ENCODE measurements at places on chromosomes 7 and 10.

DNA sequence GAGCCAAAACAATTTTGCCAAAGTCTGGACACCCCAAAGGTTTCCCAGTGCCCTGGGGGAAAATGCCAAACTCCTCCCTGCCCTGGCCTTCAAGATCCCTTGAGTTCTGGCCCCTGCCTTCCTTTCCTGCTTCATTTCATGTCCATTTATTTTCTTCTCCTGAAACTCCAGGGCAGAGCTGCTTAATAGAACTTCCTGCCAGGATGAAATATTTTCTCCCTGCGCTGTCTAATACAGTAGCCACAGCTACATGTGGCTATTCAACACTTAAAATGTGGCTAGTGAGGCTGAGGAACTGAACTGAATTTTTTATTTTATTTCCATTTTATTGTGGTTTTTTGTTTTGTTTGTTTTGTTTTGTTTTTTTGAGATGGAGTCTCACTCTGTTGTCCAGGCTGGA, 49.6 kb downstream of the COL13A1 start:
- no peak for DNase-seq

DNA sequence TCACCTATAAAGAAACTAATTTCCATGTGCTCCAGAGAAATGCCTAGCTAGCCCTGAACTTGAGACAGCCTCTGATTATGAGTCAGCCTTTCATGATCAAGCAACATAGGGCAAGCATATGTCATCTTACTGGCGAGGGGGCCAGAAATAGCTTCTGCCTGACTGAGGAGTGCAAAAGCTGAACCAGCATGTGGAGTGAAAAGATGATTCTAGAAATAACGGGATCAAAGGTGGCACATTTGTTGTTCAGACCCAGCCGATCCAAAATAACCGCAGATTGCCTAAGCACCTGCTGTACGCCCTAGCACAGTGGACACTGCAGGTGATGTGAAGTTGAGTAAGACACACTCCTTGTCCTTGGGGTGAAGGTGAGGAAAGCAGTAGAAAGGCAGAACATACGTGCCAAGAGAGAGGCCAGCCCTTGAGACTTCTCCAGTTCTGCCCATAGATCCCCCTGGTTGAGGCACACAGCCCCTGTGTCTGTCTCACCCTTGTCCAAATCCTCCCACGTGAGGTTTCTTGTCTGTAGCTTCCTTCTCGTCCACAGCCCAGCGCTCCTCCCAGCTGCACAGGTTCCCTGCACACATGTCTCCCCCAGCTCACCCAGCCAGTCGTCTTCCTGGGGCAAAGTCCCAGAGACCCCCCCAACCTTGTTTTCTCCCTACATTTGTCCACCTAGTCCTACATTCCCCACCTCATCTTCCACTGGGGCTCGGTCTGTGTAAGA, 2.8 kb upstream of the BCL7B start:
- no peak for DNase-seq

DNA sequence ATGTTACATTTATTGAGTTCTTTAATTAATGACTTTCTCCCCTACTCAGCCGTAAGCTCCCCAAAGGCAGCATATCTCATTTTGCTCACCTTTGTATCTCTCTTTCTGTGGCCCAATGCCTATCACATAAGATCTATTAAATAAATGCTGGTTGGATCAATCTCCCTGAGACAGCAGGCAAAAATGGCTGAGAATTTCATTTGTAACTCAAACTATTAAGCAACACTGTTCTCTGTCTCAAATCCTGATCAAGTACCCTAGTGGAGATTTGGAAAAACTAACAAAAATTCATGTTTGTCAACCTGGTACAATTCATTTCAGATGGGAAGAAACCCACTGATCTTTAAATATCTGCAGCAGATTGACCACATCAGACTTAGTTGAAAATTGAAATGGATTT, 127.4 kb downstream of the ZFAND4 start:
- no peak for DNase-seq

- no peak for DNase-seq
Measured at GRCh38 chr7:64879086-64879730, 23.9 kb upstream of the ZNF273 start.

DNA sequence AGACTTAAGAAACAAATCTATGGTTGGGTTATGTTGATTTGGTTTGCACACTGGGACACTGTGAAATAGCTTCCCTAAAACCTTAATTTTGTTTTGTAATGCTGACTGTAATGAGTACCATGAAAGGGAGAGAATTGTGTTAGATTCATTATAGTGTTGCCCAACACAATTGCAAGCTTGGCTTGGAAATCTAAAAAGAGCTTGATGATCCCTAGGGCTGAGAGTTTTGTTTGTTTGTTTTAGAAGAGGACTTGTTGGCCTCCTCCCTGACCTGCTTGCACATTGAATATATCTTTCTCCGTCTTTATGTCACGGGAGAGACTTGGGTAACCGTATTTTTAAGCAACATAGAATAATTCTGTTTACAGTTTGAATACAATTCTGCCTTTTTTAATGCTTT, 410.1 kb downstream of the ARL4A start:
- DNase-seq, result no peak

DNA sequence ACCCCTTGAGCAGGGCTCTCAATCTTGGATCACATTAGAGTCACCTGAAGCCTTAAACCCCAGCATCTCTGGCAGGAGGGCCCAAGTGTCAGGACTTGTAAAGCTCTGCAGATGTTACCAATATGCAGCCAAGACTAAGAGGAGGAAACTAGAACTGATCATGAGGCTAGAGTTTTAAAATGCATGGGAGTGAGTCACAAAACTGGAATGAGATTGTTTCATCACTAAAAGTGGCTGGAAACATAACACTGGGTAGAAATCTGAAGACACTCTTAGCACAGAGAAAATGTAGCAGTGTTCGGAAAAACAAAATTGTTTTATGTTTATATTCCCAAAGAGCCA, 63.3 kb upstream of the GHITM start:
- no peak for DNase-seq

GRCh38 chr7:122790591-122790990, 87.9 kb upstream of the RNF148 start:
- no peak for DNase-seq

DNA sequence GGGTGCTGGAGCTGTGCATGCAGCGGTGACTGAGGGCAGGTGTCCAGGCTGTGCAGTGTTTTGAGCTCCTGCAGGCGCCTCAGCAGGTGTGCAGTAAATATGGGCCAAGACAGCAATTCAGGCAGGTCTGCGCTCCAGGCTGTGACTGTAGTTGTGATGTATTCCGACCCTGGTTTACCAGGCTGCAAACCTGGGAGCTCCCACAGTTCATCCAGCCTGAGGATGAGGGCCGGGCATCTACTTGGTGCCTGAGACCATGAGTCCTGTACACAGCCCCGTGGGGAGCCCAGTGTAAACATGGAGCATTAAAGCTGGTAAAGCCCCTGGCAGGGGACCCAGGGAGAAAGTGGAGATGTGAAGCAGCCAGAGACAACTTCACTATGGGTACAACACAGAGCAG, 82.8 kb downstream of the VOPP1 start:
- no peak for DNase-seq

- peak; percentile 70 for DNase-seq
Measured at GRCh38 chr10:72334196-72334824, 20.4 kb downstream of the DNAJB12 start.

- no peak for DNase-seq
Measured at GRCh38 chr7:26853788-26854393, 10.5 kb downstream of the SKAP2 start.

GRCh38 chr10:48638158-48638557, 33.3 kb upstream of the ARHGAP22 start:
- DNase-seq, result no peak

DNA sequence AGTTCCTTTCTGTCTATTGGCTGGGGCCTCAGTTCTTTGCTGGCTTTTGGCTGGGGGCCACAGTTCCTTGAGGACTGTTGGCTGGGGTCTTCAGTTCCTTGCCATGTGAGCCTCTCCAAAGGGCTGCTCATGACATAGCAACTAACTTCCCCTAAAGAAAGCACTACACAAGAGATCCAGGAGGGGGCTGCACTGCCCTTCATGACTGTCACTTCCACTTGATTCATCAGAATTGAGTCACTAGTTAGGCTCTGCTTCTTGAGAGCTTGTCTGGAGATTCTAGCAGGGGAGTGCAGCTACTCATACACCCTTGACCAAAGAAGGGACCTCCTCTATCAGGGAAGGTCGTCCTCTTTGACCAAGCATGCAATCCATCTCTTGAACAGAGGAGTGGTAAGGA, 38.0 kb upstream of the MKX start:
- DNase-seq, result no peak

DNA sequence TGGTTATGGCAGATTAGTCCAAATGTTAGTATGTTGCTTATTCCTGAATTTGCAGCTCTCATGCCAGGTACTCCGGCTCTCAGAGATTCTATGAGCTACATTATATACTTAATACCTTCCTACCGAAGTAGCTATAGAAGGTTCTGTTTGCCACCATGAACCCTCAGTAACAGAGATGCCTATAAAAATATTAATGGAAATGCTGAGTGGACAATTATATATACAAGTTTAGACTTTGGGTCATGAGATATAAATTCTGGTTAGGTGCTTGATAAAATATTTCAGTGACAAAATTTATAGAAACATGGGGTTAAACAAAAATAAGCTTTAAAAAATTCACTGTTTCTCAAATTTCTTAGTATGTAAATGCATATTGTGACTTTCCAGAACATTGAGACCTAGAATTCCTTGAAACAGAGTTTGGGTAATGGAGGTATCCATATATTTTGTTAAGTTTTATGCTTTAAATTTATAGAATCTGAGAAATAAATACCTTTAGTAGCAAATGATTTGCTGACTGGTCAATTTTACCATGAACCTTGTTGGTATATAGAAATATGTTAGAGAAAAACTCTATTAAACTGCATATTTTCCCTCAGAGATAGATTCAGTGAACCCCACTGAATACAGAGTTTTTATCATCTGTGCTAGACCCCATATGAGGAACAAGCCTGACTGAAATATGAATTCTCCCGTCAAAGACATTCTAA, 533.5 kb downstream of the SH2D4B start:
- DNase-seq, result no peak

- DNase-seq, result no peak
Measured at GRCh38 chr7:148991536-148991935, 36.8 kb downstream of the PDIA4 start.

DNA sequence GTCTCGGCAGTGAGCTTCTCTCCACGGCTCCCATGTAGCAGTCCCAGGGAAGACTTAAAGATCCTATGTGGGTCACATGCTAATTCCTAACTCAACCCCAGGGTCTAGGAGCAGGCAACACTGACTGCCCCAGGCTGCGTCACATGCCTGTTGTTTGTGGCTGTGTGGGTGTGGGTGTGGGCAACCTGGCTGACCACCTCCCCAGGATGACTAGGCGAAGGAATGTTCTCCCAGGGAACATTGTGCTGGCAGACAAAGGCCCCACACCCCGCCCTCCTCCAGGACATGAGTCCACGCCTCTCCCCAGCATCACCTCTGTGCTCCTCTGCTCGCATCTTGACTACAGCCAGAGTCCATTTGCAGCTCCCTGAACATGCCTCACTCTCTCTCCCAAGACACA, 30.3 kb downstream of the SLC29A3 start:
- no peak for DNase-seq

DNA sequence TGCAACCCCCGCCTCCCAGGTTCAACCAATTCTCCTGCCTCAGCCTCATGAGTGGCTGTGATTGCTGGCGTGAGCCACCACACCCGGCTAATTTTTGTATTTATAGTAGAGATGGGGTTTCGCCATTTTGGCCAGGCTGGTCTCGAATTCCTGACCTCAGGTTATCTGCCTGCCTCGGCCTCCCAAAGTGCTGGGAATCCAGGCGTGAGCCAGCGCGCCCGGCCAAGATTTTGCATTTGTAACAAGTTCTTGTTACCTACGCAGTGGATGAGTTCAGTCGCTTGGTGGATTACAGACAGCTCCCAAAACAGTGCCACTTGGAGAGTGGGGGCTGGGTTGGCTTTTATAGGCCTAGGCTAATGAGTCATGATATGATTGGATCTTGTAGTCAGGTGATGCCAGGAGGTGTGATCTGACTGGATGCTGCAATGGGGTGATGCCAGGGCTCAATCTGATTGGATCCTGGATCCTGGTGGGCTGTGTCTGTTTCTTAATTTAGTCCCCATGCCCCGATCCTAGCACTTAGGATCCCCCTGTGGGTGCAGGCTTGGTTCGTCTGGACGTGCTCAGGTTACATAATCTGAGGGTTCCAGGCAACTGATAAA, 20.3 kb downstream of the SBDS start:
- DNase-seq, result no peak

DNA sequence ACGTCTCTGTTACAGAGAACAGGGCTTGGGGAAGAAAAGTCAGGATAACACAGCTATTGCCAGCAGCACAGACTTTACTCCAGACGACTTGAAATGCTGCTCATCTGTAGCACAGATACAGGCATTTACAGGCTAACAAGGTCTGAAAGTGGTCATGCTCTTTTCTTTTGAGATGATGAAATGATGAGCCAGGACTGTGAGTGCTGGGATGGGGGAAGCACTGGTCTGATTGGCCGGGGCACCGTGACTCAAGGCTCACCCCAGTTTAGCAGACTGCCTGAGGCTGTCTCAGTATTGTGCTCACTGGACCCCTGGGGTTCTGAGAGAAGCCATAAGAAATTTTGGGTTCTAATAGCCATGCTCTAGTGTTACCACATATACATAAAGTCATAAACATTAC, 12.4 kb downstream of the SMKR1 start:
- DNase-seq, result no peak

DNA sequence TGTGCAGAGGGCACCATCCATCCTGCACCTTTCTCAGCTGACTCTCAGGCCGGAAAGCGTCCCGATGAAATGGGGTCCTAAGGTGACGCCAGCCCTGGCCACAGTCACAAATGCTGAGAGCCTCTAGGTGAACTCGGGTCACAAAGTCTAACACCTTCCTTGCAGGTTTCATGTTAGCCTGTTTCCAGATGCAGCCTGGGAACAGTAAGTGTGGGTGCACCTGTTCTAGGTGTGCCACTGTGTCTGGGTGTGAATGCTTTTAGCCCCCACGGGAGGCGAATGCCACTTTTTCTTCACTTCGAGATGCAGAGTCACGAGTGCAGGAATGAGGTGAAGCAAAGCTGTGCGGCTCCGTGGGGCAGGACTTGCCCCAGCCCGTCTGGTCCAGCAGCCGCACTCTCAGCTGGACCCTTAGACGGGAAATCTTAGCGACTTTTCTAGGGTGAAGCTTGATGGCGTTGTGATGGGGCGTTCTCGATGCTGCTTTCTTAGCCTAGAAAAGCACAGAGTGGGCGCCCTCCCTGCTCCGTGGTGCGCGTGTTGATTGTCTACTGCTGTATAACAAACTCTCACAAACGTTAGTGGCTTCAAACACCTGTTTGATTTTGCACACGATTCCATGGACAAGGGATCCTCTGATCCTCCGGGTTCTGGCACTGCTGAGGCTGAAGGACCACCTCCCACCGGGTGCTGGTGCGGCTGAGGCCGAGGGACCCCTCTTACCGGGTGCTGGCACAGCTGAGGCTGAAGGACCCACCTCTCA, 13.6 kb upstream of the VIPR2 start:
- no peak for DNase-seq

Data from NCI-H2107 (cell line).